ENCODE measurements at places on chromosomes 11 and 22.

DNA sequence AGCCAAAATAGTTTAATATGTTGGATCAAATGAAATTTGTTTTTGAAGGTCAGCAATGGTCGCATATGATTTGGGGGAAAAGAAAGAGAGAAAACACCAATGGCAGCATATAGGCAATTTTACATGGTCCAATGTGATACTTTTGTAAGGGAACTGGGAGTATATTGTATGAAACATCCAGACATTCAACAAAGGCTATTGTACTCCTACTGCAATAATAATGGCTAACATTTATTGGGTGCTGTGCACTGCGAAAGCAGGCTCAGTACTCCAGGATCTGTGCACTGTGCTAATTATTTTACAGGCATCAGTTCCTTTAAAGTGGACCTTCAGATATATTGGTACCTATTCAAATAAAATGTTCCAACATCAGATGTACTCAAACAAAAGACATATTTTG lies 5.9 kb upstream of the OR10V1 start:
- DNase-seq, result no peak

DNA sequence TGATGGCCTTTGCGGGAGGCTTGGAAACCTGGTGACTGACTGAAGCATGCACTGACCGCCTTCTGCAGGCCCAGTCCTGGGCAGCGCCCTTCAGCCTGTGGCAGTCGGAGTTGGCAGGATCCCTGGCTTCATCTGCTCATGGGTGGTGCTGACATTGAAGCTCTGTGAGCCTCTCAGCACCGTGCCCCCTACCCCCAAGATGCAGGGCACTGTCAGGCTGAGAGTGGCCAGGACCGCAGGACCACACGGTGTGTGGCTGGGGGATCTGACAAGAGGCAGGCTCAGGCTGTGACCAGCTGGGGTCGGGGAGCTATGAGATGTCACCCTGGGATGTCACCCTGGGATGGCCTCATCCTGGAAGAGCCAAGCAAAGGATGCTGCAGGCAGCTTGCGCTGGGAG lies 32.7 kb downstream of the TBC1D22A start:
- DNase-seq, result no peak

DNA sequence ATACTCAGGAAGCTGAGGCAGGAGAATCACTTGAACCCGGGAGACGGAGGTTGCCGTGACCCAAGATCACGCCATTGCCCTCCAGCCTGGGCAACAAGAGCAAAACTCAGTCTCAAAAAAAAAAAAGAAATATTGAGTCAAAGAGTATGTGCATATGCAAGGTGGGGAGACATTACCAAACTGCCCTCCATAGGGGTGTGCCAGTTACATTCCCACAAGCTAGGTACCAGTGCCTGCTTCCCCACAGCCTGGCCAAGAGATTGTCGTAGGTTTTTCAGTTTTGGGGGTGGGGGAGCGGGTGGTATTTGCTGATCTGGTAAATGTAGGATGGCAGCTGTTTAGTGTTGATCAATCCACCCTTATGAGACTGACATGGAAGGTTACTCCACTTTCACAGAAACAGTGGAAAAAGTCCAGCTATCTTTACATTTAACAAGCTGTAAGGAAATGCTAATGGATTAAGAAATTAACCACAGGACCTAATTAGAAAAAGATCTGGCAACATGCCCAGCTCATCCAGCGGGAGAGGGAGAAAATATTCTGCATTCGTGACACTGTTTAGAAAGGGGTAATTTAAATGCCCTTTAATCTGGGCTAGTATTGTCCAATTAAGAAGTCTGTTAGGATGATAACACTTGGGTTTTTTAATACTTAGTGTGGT lies 89.4 kb downstream of the PACS1 start:
- DNase-seq, result no peak

GRCh38 chr22:43273902-43274484 lies 69.2 kb downstream of the SCUBE1 start:
- DNase-seq, result no peak

- no peak for DNase-seq
Observed at GRCh38 chr11:115712296-115712695, 208.1 kb upstream of the CADM1 start.

DNA sequence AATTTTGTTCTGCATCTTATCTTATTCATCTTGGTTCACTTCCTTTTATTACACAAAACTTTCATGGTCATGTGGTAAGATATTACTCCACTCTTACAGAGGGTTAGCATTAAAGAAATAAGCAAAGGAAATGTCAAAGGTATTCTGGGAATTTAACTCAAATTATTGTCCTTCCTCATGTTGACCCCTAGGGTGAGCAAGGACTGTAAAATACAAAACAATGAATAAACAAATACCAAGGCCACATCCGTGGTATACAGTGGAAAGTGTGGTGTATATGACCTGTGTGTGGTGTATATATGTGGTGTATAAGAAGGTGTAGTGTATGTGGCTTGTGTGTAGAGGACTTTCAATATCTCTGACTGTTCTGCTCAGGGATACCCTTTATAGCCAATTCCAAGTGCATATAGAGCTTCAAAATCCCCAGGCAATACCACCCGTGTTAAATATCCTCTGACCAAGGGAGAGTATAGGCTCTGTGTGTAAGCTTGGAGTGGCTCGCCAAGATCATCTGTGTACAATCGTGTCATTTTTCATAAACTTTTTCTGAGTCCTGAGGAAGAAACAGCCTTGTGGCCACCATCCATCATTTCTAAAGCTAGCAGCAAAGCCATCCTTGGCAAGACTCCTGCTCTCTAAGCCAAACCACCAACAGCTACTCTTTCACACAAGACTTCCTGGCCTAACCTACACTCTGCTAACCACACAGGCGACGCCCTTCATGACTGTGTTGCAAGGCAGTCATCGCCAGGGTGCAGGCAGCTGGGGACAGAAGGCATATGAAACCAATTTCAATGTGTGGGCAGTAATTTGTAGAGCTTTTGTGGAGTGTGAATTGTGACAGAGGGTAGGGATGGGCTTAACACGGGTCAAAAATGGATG lies 548.0 kb downstream of the ETS1 start:
- peak; percentile 64 for DNase-seq

DNA sequence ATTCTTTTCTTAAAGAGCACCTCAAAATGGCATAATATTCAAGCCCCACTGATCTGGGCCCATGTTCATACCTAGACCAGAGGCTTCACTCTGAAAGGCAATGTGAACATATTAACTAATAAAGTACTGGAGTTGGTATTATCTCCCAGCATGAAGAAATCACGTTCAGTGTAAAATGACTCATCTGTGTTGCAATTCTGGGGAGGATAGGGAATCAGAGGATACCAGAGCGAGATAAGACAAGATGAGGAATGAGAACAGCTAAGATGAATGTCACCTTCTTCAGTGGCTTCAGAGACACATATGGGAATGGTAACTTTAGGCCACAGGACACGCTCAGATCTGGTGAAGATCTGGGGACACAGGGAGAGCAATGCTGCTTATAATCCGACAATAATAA lies 121.1 kb downstream of the NTM start:
- no peak for DNase-seq

All from stimulated activated CD8-positive, alpha-beta memory T cell treated with anti-CD3 and anti-CD28 coated beads, Interleukin-4, amount 100 ng/mL, for 4 hours (primary cell).